Stimulated activated naive CD4-positive, alpha-beta T cell (primary cell): ENCODE measurements at places on chromosomes 6 and 20.

DNA sequence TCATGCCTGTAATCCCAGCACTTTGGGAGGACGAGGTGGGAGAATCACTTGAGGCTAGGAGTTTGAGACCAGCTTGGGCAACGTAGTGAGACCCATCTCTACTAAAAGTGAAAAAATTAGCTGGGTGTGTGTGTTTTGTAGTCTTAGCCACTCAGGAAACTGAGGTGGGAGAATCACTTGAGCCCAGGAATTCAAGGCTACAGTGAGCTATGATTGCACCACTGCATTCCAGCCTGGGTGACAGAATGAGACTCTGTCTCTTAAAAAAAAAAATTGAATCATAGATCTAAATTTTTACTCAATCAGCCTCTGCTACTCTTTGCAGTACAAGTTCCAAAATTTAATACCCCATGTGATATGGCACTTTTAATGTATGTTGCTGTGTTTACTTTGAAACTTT, 121.6 kb downstream of the ARMC2 start:
- no peak for DNase-seq

DNA sequence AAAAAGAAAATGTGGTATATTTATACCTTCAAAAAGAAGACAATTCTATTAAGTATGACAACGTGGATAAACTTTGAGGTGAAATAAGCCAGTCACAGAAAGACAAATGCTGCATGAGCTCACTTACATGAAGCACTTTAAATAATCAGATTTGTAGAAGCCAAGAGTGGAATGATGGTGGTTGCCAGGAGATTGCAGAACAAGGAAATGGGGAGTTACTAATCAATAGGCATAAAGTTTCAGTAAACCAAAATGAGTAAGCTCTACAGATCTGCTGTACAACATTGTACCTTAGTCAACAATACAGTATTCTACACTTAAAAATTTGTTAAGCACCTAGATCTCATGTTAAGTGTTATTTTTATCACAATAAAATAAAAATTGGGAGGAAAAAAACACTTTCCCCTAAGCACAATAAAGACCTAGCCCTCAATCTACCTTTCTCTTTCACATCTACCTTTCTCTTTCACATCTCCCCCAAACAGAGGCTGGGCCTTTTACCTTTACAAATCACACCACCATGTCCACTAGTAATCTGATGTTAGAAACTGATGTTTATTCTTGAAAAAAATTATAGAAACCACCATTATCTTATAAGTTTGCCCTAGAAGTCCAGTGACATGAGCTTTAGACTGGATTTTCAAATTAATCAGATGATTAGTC, 73.9 kb downstream of the PKIB start:
- DNase-seq: no peak

DNA sequence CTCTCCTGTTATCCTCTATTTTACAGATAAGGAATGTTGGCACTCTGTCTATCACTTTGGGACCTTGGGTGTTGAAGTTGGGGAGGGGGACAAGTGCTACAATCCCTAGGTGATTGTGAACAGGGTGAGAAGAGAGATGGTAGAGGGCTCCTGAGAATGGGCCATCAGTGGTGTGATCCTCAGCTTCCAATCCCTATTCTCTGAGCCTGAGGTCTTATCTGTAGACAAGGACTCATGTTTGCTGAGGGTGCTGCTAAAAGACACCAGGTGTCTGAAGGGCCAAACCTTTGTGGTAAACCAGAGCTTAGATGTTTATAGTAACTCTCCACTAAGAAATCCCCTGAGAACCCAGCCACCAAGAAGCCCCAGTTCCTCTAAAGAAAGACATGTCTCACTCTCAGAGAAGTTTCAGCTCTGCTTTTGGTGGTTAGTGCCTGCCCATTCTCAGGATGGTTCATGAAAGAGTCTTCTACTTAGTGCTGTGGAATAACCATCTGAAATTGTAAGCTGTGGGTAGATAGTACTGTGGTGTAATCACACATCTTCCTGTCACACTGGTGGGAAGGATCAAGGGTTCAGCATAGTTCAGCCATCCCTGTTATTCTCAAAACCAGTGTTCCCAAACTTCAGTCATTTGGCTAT, 58.2 kb upstream of the IL20RA start:
- no peak for DNase-seq

GRCh38 chr6:52253494-52253893, 9.2 kb upstream of the IL17F start:
- no peak for DNase-seq

DNA sequence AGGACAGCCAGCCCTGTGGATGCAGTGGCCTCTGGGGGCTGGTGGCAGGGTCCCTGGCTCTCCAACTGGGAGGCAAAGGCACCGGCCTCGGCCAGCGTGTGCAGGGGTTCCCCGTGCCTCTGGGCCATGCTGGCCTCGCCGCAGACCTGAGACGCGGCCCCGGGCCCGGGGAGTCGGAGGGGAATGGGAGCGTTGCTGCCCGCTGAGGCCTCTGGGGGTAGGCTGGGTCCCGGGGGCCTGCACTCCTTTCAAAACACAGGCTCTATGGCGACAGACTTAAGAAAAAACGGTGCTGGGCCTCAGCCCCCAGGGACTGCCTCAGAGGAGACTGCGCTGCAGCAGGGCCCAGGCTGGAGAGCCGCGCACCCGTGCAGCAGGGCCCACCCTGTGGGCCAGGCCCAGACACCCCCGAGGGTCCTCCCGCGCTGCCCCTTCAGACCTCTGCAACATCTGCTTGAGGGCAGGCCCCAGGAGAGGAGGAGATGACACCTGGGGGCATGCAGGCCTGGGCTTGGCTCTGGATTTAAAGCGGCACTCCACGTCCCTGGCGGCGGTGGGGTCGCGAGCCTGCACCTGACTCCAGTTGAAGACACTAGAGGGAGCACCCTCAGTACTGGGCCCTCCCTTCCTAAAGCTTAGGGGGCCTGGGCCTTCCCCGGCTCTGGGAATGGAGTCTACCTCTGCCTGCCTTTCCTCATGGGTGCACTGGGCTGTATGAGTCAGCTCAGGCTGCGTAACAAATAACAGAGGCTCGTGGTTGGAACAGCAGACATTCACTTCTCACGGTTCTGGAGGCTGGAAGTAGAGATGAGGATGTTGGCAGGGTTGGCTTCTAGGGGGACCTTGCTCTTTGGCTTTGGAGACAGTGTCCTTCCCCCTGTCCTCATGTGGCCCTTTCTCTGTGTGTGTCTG, 117.4 kb upstream of the RPS6KA2 start:
- DNase-seq: no peak
